ENCODE measurements at places on chromosomes 4 and X.

GRCh38 chr4:8538703-8539567, 41.3 kb upstream of the GPR78 start:
- DNase-seq: peak; percentile 83

DNA sequence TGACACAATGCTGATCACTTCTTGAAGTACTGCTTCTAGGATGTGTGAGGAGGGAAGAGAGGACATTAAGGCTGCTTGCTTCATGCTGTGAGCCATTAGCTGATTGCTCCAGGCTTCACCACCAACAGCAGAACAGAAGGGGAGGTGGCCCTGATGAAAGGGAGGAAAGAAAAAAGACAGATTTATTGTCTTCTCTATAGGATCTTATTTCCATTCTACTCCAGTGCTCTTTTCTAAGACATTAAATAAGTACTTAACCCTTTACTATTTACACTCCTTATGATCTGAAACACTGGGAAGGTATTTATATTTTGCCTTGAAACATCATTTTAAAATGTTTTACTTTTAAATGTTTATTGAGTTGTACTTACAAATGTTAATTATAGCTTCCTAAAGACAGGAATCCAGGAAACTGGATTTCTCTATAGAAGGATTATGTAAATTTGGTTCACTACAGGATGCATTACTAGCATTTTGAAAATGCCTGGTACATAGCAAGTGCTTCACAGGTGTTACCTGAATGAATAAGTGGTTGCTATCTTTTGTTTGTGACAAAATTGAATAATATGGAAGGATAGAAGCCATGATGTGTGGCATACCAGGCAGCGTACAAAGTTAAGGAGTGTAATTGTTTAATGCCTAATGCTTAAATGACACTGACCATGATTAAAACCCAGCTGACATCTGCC, 680.9 kb upstream of the ATOH1 start:
- DNase-seq: no peak

- DNase-seq: no peak
Measured at GRCh38 chrX:7746856-7747255, 96.1 kb upstream of the VCX start.

- DNase-seq: no peak
Measured at GRCh38 chrX:109936114-109936513, 66.8 kb upstream of the TMEM164 start.

DNA sequence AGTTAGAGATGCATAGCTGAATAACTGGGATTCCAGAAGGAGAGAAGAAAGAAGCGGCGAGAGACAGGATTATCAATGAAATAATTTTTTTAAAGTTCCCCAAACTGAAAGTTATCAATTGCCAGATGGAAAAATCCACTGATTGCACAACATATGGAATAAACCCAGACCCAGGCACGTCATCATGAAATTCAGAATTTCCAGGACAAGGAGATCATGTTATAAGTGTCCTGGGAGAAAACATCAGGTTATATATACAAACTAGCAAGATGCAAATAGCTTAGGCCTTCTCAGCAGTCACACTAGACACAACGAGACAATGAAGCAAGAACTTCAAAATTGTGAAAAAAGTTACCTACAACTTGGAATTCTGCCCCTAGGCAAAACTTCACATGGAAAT, 200.0 kb downstream of the PALLD start:
- DNase-seq: no peak

DNA sequence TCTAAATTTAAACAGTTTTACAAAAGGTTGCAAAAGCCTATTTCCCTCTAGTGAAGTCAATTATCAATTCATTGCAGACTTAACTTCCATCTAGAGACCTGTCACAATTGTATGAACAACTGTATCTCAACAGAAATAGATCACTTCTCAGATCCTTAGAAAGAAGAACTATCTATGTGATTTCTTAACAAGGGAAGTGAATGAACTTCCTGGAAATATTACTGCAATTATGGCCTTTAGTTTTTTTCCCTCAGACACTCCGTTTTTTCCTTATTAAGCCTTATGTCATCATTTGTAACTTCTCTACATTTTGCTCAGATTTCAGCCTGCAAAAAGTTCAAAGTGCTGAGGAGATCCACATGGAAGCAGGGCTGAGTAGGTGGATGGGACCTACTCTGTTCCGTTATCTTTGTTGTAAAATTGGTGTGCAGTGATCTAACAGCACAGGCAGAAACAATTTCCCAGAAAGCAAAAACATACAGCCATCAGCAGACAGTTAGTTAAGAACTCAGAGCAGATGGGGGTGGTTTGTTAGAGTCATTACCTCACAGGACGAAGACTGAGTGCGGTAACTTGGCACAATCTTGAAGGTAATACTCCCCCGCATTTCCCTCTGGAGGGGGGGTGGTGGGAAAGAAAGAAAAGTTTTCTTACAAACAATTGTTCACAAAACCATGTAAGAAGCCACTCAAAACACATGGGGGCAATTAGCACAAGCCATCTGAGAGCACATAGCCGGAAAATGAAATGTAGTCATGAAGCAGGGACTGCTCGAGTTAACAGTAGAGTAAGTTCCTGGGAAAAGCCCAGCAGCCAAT, 112.3 kb downstream of the NYX start:
- no peak for DNase-seq

- no peak for DNase-seq
Measured at GRCh38 chr4:183287677-183288076, 32.4 kb downstream of the CLDN22 start.

DNA sequence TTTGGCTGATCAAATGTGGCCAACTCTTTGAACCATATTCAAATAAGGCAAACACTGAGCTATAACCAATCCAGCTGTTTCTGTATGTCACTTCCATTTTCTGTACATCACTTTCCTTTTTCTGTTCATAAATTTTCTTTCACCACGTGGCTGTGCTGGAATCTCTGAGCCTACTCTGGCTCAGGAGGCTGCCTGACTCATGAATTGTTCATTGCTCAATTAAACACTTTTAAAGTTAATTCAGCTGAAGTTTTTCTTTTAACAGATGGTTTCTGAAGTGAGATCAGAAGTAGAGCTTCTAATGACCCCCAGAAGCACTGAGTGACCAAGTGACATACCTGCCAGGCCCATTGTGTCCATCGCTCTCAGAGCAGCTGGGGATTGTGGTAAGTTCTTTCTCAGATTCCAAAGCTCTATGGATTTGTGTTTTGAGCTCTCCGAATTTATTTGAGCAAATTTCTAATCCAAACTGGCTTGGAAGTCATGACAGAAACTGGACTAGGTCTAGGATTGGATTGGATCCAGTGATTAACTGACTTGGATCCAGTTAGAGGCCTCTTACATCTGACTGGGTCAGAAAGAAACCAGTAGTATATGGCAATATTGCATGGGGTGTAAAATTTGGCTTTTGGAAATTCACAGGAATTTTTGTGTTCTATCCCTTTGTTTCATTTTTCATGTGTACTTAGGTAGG, 121.2 kb upstream of the BANK1 start:
- no peak for DNase-seq

DNA sequence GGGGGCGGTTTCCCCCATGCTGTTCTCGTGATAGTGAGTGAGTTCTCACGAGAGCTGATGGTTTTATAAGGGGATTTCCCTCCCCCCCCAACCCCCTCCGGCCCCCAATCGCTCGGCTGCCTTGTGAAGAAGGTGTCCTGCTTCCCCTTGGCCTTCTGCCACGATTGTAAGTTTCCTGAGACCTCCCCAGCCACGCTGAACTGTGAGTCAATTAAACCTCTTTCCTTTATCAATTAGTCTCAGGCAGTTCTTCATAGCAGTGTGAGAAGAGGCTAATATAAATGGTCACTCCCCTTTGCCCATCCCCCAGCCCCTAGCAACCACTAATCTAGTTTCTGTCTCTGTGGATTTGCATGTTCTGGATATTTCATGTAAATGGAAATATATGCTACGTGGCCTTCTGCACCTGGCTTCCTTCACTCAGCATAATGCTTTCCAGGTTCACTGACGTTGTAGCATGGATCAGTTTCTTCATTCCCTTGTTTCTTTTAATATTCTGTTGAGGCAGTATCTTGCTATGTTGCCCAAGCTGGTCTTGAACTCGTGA, 16.4 kb downstream of the GPR143 start:
- no peak for DNase-seq

- no peak for DNase-seq
Measured at GRCh38 chr4:1763550-1764080, 29.5 kb upstream of the FGFR3 start.

- DNase-seq: no peak
Measured at GRCh38 chr4:140251571-140251970, 97.6 kb upstream of the MAML3 start.

DNA sequence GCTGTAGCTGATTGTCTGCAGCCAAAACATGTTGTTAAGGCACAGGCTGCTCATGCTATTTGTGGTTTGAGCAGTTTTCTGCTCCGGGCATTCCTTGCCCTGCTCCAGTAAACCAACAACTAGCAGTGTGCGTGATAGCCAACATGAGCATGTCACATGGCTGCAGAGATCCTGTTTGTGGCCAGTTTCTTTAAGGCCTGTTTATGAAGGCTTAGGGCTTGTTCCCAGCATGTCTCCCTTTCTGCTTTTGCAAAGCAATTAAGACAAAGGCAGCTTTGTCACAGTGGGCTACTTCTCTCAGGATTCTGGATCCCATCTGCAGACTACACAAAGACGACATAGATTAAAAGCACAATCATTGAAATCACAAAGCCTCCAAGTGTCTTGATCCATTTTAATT, 160.5 kb downstream of the ZNF518B start:
- DNase-seq: no peak

GRCh38 chrX:18351784-18352183, 2.7 kb downstream of the SCML2 start:
- DNase-seq: no peak

GRCh38 chr4:41599192-41599786, 61.3 kb downstream of the LIMCH1 start:
- no peak for DNase-seq

- no peak for DNase-seq
Measured at GRCh38 chrX:32644476-32645245, 566.7 kb downstream of the DMD start.

GRCh38 chrX:132631579-132632232, 142.9 kb upstream of the MBNL3 start:
- no peak for DNase-seq

- DNase-seq: no peak
Measured at GRCh38 chr4:92091335-92091734, 212.4 kb upstream of the GRID2 start.

- DNase-seq: no peak
Measured at GRCh38 chr4:8575457-8575856, 4.7 kb upstream of the GPR78 start.

- no peak for DNase-seq
Measured at GRCh38 chr4:153223427-153223801, 19.2 kb downstream of the TRIM2 start.

GRCh38 chrX:14032406-14032805, 2.7 kb upstream of the GEMIN8 start:
- no peak for DNase-seq

DNA sequence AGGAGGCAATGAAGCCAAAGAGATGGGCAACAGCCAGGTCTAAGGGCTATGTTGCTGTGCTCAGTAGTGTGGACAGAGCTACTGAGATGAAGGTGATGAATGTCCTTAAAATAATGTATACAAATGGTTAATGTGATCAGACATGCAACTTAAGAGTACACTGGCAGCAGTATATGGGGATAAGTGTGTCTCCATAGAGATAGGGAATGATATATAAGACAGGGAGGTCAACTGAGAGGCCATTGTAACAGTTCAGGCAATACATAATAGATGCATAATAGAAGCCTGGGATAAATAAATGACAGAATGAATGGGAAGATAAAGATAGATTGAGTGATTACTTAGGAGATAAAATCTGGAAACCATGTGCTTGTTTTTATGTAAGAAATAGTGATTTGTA, 250.0 kb downstream of the CFAP299 start:
- no peak for DNase-seq

DNA sequence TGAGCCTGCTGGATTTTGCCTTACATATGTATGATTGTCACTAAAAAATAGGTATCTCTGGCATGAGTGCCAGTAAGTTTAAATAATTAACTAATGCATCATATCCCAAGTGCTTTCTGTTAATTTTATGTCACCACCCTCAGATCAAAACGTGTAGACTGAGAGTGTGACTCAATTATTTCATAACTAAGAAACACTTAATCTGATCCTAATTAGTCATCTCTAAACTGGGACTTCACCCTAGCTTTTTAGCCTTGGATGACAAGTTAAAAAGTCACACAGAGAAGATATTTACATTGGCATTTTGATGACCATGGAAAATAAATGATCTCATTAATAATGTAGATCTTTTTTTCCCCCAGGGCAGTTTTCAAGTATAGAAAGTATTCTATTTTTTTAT, 23.1 kb upstream of the SLC6A14 start:
- no peak for DNase-seq

- DNase-seq: no peak
Measured at GRCh38 chr4:25092139-25092538, 61.4 kb upstream of the LGI2 start.

DNA sequence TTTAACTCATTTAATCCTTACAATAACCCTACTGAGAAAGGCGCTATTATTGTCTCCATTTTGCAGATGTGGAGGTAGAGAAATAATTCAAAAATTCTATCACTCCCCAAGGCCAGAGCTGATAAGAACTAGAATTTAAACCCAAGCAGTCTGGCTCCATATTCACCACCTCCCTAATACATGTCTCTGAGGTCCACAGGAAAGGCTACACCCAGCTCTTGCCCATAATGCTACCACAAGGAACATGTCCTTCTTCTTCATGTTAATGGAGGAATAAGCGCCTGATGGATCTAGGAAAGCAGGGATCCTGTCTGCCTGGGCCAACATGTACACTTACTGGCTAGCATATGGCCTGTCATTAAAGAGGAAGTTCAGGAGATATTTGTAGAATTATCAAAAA, 16.3 kb downstream of the APBB2 start:
- DNase-seq: no peak

DNA sequence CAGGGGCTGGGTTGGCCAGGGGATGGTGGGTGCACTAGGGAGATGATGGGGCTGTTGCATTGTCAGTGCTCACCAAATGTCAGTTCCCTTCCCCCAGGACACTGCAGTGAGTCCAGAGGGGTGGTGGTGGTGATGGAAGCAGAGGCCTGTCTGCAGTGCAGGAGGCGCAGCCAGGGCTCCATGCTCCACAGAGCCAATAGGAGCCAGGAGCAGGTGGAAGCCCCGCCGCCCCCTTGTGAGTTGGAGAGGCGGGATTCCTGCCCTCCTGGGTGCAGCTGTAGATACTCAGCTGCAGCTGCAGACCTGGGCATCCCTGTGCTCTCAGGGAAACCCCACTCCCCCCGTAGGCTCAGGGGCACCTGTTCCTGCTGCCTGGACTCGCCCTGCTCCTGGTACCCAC, 284.7 kb downstream of the EVC2 start:
- DNase-seq: no peak

- DNase-seq: no peak
Measured at GRCh38 chr4:3700223-3700622, 66.0 kb upstream of the ADRA2C start.

GRCh38 chr4:1466863-1467165, 60.6 kb upstream of the NKX1-1 start:
- no peak for DNase-seq

- DNase-seq: no peak
Measured at GRCh38 chrX:56572975-56573374, 9.5 kb downstream of the UBQLN2 start.

GRCh38 chr4:10183462-10183861, 66.9 kb upstream of the WDR1 start:
- no peak for DNase-seq

- DNase-seq: no peak
Measured at GRCh38 chrX:6666624-6667023, 131.7 kb upstream of the VCX3A start.
